ENCODE measurements at places on chromosomes 7 and 10.

- no peak overlapping the region for H3K4me3 ChIP-seq
- DNase-seq = no peak
- peaks cover 2% of the 10 kb centered on the region for H3K4me1 ChIP-seq
- no peaks in the 10 kb centered on the region for H3K36me3 ChIP-seq
These were observed 20.7 kb upstream of the CFTR start for GRCh38 chr7:117458977-117459583.

DNA sequence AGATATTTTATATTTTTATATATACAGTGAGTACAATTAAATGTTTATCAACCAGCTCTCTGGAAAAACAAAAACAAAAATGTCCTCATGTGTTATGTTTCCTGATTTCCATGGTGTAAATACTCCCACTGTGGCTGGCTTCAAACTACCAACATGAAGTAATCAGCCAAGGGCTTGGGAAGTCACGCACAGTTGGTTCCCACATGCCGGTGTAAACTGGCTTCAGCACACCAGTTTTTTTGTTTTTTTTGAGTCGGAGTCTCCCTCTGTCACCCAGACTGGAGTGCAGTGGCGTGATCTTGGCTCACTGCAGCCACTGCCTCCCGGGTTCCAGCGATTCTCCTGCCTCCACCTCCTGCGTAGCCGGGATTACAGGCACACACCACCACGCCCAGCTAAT lies 11.8 kb downstream of the OSBPL3 start:
- H3K27ac ChIP-seq = peak overlapping the region; percentile 74
- peaks cover 68% of the 10 kb centered on the region for H3K4me1 ChIP-seq
- H3K27me3 ChIP-seq = no peaks in the 10 kb centered on the region

- no peak for DNase-seq
- H3K27ac ChIP-seq = no peak overlapping the region
- no peaks in the 10 kb centered on the region for H3K36me3 ChIP-seq
- no peak overlapping the region for H3K4me3 ChIP-seq
- H3K27me3 ChIP-seq = no peaks in the 10 kb centered on the region
These were observed 61.9 kb upstream of the ADO start for GRCh38 chr10:62742536-62743061.

DNA sequence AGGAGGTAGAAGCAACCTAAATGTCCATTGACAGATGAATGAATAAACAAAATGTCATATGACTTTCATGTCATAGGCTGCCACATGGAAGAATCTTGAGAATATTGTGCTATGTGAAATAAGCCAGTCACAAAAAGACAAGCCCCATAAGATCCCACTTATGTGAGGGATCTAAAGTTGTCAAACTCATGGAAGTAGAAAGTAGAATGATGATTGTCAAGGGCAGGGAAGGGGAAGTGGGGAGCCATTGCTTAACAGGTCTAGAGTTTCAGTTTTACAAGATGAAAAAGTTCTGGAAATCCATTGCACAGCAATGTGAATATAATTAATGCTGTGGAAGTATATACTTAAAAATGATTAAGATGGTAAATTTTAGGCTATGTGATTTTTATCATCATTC lies 229.3 kb upstream of the KMT2E start:
- H3K4me3 ChIP-seq = no peak overlapping the region
- H3K36me3 ChIP-seq = no peaks in the 10 kb centered on the region
- no peak for DNase-seq
- no peak overlapping the region for H3K27ac ChIP-seq

GRCh38 chr10:24847112-24848070 lies 105.0 kb downstream of the PRTFDC1 start:
- peaks cover 4% of the 10 kb centered on the region for H3K36me3 ChIP-seq
- no peak for DNase-seq
- peaks cover 15% of the 10 kb centered on the region for H3K27me3 ChIP-seq
- peaks cover 5% of the 10 kb centered on the region for H3K4me1 ChIP-seq
